ENCODE measurements at places on chromosomes 2 and 18.

- DNase-seq: no peak
These were observed 17.7 kb downstream of the EHBP1 start for GRCh38 chr2:62723253-62723652.

GRCh38 chr18:54323970-54324369, 33.7 kb downstream of the STARD6 start:
- no peak for DNase-seq

DNA sequence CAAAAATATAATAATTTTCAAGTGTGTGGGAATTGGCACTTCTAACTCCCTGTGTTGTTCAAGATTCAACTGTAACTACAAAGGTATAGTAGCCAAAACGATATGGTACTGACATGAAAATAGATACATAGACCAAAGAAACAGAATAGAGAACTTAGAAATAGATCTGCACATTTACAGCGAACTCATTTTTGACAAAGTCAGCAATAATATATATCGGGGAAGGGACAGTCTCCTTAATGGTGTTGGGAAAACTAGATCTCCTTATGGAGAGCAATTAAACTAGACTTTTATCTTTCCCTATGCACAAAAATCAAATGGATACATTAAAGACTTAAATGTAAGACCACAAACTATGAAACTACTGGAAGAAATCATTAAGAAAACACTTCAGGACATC, 1530.6 kb upstream of the SLC39A10 start:
- no peak for DNase-seq

DNA sequence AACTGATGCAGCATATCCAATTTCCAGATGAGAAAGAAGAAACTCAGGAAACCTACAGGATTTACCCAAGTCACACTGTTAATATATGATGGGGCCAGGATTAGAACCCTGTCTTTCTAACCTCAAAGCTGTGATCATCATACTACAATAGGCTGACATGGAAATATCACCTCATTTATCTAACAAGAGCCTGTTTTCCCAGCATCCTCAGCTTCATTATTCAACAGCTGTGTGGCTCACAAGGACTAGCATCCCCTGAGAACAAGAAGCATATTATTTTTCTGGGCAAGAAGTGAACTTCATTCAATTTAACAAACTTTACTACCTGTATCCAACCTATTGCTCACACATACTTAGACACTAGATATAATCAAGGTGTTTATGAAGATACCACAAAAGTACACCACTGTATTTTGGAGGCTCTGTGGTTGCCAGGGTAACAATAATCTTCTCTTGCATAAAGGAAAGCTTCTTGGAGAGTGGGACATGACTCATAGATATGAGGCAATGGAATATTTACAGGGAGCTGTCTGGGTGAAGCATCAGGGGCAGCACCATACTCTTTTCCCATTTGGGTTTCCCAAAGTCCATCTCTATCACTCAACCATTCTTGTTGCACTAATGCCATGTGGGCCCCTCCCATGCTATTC, 218.2 kb downstream of the RAD51AP2 start:
- DNase-seq: no peak

DNA sequence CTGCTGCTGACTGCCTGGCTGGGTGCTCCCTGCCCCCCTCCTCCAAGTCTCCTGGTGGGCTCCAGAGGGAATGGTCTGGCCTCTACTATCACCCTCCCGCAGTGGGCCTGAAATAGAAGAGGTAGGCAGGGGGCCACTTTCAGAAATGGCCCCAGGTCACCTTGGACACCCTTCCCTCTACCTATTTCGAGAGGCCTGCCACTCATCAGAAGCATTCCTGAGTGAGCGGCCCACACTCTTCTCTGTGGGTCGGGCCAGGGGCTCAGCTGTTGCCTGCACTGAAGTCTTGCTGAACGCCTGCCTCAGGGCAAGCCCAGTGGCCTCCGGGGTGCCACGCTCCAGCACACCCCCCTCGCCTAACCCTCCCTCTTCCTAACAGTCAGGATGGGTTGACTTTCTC, 124.9 kb downstream of the TNS1 start:
- DNase-seq: no peak

DNA sequence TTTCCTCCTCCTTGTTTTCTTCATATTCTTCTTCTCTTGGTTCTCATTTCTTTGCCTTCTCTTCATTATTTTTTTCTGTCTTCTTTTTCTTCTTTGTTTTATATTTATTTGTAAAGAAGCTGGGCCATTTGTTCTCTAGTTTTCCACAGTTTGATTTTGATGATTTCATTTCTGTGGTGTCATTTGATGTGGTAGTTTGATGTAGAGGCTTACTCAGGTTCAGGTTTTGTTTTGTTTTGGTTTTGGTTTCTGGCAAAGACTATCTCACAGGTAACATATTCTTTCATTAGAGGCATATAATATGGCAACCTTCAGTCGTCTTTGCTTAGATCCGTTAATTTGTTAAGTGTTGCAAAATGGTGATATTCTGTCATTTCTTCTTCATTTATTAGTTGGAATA, 75.3 kb downstream of the BABAM2 start:
- DNase-seq: no peak

DNA sequence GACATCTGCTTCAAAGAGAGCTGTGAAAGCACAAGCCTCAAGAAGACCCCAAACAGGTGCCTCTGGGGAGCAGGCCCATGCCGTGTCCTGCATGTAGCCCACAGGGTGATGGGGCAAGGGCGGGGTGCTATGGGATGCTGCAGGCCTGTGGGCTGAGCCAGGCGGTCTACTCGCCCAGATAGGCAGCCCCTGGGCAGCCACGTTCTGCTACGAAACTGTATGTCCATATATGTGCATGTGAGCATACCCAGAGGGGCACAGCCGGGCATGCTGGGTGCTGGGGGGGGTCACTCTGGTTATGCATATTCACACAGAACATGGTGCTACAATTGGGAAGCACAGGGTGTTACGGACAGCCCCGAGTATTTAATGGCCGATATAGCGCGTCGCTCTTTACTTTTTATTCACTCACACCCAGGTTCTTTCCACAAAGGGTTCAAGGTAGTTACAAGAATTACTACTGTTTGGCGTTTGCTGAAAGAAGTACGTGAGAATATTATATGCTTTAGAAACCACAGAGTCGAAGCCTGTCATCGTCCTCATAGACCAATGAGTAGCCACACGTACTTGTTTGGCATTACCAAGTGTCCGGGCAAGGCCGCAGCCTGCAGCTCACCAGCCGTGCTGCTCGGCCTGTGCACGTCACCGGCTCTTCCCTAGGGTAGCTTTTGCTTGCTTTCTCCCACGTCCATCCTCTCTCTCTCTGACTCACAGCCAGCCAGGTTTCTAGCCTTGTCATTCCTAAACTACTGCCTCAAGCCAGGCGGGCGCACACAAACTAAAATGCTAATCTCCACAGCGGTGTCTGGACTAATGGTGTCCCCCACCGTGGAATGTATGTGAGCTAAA, 14.4 kb downstream of the MTERF4 start:
- no peak for DNase-seq

- peak; percentile 56 for DNase-seq
These were observed 5.7 kb downstream of the PTMA start for GRCh38 chr2:231713730-231714638.

DNA sequence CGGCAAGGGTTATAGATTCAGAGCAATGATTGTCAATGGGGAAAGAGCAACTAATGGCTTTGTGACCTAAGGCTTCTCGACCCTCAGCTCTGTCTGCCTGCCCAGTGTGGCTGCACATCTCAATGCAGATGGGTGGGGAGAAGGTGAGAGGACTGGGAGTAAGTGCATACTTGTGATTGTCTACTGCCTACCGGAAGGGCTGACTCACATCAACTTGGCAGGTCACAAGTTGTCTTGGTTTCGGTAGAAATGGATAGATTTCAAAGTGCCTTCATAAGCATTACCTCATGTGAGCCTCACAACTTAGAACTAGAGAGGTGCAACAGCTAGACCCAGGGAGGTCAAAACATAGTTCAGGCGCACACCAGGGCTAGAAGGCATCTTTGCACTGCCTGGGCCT, 29.4 kb downstream of the STAT1 start:
- DNase-seq: no peak

GRCh38 chr2:3131636-3132326, 245.8 kb downstream of the EIPR1 start:
- DNase-seq: no peak

- DNase-seq: no peak
These were observed 67.5 kb downstream of the RAB3GAP1 start for GRCh38 chr2:135119582-135119981.

DNA sequence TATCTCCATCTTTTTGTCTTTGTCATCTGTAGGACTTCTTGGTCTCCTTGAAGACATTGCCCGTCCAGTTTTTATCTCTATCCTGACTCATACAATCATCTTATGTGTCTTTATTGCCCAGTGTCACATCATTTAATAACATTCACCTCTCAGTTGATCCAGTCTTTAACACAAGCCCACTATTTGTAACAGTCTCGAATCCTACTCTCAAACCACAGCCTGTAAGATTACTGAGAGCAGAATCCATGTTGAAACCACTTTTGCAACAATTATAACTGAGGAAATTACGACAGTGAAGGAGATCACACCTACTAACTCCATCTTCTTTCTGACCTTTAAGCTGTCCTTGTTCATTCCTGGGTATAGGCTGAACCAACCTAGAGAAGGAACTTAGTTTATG, 1206.0 kb upstream of the ZEB2 start:
- no peak for DNase-seq

DNA sequence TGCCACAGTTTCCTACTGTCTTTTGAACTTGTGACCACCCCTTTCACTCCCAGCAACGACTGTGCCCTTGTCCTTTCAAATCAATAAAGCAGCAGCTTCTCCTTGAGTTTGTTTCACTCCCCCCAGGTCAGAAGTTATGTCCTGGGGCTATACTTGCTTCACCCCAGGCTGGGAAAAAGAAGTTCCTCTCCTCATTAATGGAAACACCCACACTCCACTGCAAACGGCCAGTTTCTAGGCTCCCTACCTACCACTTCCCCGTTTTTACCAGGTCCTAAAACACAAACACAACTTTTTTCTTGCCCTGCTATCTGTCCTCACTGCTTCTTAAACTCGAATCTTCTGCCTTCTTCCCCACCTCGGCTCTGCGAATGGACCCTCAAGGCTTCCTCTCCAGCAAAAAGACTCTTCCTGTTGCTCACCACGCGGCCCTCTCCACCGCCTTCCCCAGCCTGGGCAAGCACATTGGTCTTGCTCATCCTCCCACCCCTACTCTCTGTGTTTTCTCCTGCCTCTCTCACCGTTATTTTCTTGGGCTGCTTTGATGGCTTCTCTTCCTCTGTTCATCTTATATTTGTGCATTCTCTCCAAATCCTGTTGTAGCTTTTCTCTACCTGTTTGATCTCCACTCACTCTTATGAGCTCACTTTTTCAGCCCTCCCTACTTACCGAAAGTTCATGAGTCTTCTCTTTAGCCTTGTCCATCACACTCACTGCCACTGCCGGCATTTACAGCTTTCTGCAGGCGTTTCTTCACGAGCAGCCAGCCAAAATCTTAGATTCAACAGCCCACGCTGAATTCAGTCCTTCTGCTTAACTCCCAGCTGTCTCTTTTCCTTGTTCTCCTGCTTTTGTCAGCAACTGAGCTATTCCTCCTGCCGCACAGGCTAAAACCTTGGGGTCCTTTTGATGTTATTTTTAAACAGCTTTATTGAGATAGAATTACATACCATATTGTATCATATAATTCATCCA, 7.0 kb upstream of the SP5 start:
- no peak for DNase-seq

DNA sequence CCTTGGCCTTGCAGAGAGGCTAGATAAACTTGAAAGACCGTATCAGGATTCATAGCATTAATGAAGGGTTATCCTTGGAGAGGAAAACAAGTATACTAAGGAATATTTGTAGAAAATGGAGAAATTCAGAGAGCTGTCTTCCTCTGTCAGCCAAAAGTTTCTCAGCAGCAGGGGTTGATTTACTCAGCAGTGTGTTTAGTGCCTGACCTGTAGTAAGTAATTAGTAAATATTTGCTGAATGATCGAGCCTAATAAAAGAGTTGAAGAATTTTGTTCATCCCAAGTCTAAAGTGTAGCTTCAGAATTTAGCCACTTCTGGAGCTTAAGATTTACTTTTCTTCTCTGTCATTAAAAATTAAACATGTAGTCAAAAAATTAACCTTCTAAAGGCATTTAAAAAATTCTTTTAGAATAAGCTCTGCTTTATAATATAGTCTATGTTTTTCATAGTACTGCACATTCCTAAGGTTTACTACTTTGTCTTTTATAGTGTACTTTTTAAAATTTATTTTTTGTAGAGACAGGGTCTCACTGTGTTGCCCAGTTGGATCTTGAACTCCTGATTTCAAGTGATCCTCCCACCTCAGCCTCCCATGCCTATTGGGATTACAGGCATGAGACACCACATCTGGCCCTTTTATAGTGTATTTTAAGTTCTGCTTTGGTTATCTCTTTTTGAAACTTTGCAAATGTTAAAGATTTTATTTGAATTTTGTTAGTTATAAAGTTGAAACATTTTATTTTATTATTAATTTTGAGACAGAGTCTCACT, 138.4 kb upstream of the MYO3B start:
- no peak for DNase-seq

GRCh38 chr2:21892140-21892539, 768.4 kb downstream of the TDRD15 start:
- no peak for DNase-seq

DNA sequence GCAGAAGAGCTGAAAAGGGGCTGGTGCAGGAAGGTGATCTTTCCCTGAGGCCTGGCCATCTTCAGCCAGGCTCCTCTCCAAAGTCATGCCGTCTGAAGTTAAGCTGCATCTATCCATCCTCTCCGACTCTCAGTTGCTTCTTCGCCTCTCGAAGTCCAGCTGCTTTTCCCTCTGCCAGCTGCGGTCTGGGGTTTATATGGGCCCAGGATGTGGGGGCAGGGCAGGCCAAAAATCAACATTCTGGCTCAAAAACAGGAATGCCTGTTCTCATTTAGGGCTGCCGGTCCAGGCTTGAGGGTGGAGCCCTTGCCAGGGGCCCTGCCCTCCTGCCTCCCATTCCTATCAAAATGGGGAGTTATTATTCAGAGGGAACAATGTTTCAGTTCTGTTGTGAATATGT, 31.2 kb downstream of the CREG2 start:
- DNase-seq: no peak

DNA sequence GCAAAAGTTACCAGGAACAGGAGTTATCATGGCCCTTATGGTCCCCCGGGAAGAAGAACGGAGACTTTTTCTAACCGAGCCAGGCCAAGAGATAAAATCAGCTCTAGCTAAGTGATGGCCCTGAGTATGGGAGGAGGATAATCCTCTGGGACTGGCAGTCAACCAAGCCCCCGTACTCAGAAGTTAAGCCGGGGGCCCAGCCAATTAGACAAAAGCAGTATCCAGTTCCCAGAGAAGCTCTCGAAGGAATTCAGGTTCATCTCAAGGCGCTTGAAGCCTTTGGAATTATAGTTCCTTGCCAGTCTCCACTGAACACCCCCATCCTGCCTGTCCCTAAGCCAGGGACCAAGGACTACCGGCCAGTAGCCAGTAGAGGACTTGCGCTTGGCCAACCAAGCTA, 365.3 kb upstream of the TCF4 start:
- DNase-seq: no peak

- no peak for DNase-seq
These were observed 236.8 kb downstream of the CLIP4 start for GRCh38 chr2:29351916-29352591.

- DNase-seq: no peak
These were observed 42.3 kb downstream of the SLC4A1AP start for GRCh38 chr2:27705851-27706622.

GRCh38 chr2:215405722-215406581, 29.9 kb downstream of the FN1 start:
- DNase-seq: no peak

Data from C1 segment of cervical spinal cord (tissue), 14 donors.